ENCODE measurements at places on chromosomes 5 and 9.

DNA sequence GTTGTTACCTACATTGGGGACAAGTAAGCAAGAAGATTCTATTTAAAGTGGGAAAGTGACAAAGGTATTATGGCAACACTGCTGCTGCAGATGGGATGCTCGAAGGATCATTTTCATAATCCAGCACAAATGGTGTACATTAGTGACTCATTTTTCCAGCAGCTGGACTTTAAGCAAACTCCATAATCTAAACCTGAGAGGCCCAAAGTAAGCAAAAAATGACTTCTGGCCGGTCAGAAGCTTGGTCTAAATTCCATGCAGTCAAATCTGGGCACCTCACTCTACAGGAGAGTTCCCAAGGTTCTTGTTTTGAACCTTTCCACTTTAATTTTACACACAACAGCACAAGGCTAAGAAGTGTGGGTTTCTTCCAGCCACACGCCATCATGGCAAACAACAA is 43.6 kb upstream of the TRAF1 start:
- DNase-seq: no peak

GRCh38 chr9:12748016-12748415 is 26.8 kb upstream of the LURAP1L start:
- no peak for DNase-seq

- no peak for DNase-seq
Observed at GRCh38 chr9:114503522-114504340, 1.5 kb downstream of the WHRN start.

- no peak for DNase-seq
Observed at GRCh38 chr9:121645853-121646807, 5.3 kb upstream of the DAB2IP start.

DNA sequence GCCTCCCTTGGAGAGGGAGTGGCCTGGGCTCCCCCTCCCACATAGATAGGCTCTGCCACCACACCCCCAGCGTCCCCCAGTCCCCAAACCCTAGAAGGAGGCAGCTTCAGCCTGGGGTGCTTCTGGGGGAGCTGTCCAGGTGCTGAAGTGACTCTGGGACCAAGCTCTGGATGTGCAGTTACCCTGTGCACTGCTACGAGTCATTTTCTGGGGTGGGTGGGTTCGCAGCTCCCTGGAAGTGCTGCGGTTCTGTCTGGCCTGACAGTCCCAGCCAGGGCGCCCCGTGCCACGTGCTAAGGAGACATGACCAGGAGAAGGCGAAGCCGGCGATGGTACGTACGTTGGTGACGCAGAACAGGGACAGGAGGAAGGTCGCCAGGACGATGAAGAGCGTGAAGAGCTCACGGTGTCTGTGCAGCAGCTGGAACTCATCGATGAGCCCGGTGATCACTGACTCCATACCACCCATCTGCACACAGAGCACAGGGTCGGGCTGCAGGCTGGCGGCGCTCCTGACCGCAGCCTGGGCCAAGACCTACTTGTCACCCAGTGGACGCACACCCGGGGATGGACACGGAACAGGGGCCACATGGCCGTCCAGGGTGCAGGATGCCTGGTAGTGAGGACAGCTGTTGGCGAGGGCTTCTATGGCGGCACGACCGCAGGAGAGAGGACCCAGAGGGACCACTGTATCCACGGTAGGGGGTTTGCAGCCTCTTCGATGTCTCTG is 35.7 kb downstream of the SLC6A3 start:
- DNase-seq: peak; percentile 10

- no peak for DNase-seq
Observed at GRCh38 chr5:134370311-134370870, 978 bp upstream of the UBE2B start.

DNA sequence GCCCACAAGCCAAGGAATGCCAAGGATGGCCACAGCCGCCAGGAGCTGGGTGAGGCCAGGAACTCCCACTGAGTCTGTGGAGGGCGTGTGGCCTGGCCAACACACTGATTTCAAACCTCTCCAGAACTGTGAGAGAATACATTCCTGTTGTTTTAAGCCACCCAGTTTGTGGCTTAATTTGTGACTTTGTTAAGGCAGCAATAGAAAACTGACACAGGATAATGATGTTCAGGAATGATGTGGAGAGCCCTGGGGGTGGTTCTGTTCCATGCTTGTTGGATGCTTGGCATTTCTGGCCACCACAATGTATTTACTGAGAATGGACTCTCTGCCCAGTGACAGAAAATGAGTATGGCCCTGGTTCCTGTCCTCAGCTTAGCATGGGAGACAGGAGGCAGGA is 82.8 kb downstream of the DAP start:
- DNase-seq: no peak

DNA sequence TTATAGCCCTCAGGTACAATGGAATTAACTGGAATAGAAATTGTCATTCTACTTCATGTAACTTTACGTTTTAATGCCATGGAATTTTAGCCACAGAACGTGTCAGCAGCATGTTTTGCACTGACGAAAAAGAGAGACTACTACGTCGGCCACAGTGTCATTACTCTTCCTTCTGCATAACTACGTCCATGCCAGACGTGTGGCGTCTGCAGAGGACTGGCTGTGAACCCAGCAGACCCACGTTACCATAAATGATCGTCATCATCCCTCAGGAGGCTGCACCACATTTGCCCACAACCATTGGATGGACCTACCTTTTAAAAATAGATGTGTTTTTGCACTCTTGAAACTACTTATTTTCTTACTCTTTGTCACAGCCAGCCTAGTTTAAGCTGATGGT is 63.8 kb upstream of the ATG10 start:
- DNase-seq: no peak

GRCh38 chr9:22142671-22143070 is 133.6 kb upstream of the CDKN2B start:
- DNase-seq: no peak

DNA sequence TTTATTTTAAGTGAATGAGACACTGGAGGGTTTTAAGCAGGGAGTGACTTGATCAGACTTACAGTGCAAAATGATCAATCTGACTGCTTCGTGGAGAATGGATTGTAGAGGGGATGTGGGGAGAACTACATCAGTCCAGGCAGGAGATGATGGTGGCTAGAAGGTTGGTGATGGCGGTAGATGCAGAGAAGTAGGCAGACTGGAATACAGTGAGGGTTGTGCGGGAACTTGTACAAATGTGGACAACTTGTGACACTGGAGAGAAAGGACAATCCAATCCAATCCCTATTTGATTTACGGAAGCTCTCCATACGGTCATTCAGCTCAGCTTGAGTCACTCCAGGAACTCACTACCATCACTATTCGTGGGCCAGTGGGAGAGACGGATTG is 593 bp downstream of the TIGD6 start:
- DNase-seq: no peak

DNA sequence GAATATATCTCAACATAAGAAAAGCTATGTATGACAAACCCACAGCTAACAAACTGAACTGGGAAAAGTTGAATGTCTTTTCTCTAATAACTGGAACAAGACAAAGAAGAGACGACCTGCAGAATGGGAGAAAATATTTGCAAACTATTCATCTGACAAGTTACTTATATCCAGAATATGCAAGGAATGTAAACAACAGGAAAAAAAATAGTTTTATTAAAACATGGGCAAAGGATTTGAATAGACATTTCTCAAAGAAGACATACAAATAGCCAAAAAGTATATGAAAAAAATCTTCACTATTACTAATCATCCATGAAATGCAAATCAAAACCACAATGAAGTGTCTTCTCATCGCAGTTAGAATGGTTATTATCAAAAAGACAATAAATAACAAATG is 181.7 kb upstream of the TLX3 start:
- no peak for DNase-seq

Measured in activated naive CD8-positive, alpha-beta T cell treated with anti-CD3 and anti-CD28 coated beads for 36 hours (primary cell).